Calu3 (cell line): ENCODE measurements at places on chromosomes 1 and 21.
A peak's percentile ranks its signal among the peaks of the same experiment; 100 is the strongest.

- peak; percentile 50 for DNase-seq
These were observed at the start of gene COL6A1 for GRCh38 chr21:45981151-45982091. Gene COL6A1, plus strand, starts transcription at chr21:45981770. Its CDS starts 81 bp downstream, at chr21:45981851.

DNA sequence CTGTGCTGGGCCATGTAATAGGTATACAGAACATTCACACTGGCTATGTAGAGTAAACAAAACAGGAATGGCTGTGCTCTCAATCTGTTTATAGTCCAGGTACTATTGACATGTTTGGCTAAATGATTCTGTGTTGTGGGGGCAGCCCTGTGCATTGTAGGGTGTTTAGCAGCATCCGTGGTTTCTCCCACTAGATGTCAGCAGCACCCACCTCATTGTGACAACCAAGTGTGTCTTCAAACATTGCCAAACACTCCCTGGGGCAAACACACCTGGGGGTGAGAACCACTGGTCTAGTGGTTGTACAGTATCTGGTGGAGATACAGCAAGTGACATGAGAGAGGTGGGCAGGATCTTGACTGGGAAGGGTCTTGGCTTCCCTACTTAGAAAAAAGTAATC lies 80.4 kb upstream of the SPATA6 start:
- peak; percentile 42 for DNase-seq

- no peak for DNase-seq
These were observed 2.6 kb downstream of the TAS1R3 start for GRCh38 chr1:1333551-1334241.

- DNase-seq, result no peak
These were observed 36.6 kb upstream of the ACTA1 start for GRCh38 chr1:229470406-229471043.

DNA sequence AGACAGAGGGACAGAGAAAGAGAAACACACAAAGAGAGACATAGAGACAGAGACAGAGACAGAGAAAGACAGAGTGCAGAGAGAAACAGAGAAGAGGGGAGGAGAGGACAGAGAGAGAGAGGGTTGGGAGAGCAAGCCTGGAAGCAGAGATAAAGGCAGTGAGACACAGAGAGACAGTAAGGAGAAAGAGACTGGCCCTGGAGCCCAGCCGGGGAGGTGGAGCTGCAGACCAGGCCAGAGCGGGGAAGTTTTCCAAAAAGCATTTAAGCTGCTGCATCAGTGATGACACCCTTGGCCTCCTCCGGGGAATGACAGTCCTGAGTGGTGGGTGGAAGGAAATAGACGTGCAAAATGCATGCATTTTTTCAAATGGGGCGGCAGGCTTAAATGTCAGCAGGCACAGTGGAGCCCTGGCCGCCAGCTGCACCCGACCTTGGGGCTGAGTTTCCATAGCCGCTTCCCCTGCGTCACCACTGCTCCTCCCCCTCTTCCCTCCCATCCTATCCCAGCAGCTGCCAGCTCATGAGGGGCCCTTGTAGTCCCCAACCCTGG lies 95.4 kb upstream of the KLHDC7A start:
- no peak for DNase-seq

- DNase-seq, result no peak
These were observed 74.4 kb downstream of the RWDD3 start for GRCh38 chr1:95308276-95309030.

- no peak for DNase-seq
These were observed 4.3 kb upstream of the IKBKE start for GRCh38 chr1:206465951-206466350.

GRCh38 chr1:27885114-27885528 lies 12.8 kb downstream of the THEMIS2 start:
- DNase-seq, result no peak

DNA sequence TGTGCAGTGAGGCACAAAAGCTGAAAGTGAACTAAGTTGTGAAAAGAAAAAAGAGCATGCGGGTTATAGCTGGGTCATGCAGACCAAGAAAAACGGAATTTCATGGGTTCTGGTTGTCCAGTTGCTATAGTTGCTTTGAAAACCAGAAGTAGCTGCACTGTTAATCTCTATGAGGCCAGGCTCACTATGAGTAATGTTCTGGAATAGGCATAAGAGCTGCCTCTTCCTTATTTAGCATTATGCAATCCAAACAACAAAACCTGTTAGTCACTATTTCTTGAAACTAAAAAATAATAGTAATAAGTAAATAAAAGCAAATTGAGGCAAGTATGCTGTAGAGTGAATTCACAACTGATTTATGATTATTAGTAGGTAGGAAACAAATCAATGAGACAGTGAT lies 1383.7 kb downstream of the MRPL39 start:
- no peak for DNase-seq
